ENCODE measurements at places on chromosomes 13 and 19.

- DNase-seq, result no peak
Observed at GRCh38 chr13:106561551-106562170, 6.3 kb downstream of the ARGLU1 start.

- no peak for DNase-seq
Observed at GRCh38 chr19:40923934-40924391, 41.9 kb upstream of the CYP2A7 start.

DNA sequence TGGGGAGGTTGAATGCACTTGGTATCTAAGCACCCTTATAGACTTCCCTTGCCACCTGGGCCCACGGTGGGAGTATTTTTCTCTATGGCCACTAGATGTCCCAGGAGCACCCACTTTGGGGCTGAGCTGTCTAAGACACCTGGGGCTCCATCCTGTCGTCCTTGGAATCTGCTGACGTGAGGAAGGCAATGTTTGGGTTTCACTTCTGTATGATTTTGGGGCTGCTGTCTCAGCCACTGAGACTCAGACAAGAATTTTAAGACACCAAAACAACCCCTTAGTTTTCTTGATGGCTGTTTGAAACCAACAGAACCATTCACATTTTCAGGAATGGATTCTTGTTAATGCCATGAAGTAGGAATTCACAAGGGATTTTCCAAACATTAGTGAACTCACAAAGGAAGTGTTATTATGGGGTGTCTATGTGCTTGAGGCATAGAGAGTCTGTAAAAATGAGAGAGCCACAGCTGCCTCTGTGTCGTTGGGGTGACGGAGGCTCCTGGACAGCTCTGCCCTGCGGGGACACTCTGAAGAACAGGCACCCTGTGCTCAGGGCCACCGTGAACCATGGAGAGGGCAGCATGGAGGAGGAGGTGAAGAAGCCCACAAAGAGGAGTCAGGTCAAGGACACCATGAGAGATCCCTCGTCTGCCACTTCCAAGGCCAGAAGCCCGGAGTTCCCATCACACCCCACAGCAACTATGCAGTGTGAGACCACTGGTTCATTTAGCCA, 106.8 kb upstream of the SPATA13 start:
- DNase-seq, result peak; percentile 12

GRCh38 chr19:16228637-16229321, 31.1 kb downstream of the AP1M1 start:
- DNase-seq, result no peak

All from NCI-H510A (cell line).